ENCODE measurements at places on chromosomes 3 and 15. TPM values are rescaled to one million over a fixed set of nuclear protein-coding genes. Genes with fewer than 3 reads are reported as not detected.

SH2D7 gene
- polyA plus RNA-seq = 0.65 TPM

NRG4 gene
- 5.9 TPM for polyA plus RNA-seq

JAGN1 gene
- polyA plus RNA-seq = 47.0 TPM

NMB gene
- polyA plus RNA-seq = 6.7 TPM

ACSBG1 gene
- polyA plus RNA-seq = 1.5 TPM

IDH2 gene
- 241 TPM for polyA plus RNA-seq

GPR160 gene
- 25.3 TPM for polyA plus RNA-seq

ANKUB1 gene
- 0.46 TPM for polyA plus RNA-seq

CTXND1 gene
- polyA plus RNA-seq = 12.0 TPM

CD200R1 gene
- polyA plus RNA-seq = 0.98 TPM

ARHGAP31 gene
- 14.2 TPM for polyA plus RNA-seq

GOLGA6B gene
- 0.10 TPM for polyA plus RNA-seq

ACKR2 gene
- polyA plus RNA-seq = 2.2 TPM

RHOV gene
- 2.6 TPM for polyA plus RNA-seq

STAB1 gene
- polyA plus RNA-seq = 33.9 TPM

THAP10 gene
- 6.6 TPM for polyA plus RNA-seq

PPM1L gene
- 6.9 TPM for polyA plus RNA-seq

WNT5A gene
- polyA plus RNA-seq = 31.6 TPM

CCDC12 gene
- polyA plus RNA-seq = 53.5 TPM

RASSF1 gene
- polyA plus RNA-seq = 22.2 TPM

TIMMDC1 gene
- polyA plus RNA-seq = 95.8 TPM

TGM5 gene
- polyA plus RNA-seq = not detected

SST gene
- polyA plus RNA-seq = 2.6 TPM

MAPKBP1 gene
- polyA plus RNA-seq = 17.9 TPM

ZIC1 gene
- polyA plus RNA-seq = not detected

ALG1L2 gene
- 2.8 TPM for polyA plus RNA-seq

CLRN1 gene
- not detected for polyA plus RNA-seq

ELL3 gene
- polyA plus RNA-seq = 3.3 TPM

GP9 gene
- 2.1 TPM for polyA plus RNA-seq
